ENCODE measurements at places on chromosomes 12 and 14.

GRCh38 chr14:46651526-46652144 lies at the start of gene RPL10L:
Gene RPL10L, minus strand, starts transcription at chr14:46651781. Its CDS starts 45 bp downstream, at chr14:46651736.
- DNase-seq, result no peak

DNA sequence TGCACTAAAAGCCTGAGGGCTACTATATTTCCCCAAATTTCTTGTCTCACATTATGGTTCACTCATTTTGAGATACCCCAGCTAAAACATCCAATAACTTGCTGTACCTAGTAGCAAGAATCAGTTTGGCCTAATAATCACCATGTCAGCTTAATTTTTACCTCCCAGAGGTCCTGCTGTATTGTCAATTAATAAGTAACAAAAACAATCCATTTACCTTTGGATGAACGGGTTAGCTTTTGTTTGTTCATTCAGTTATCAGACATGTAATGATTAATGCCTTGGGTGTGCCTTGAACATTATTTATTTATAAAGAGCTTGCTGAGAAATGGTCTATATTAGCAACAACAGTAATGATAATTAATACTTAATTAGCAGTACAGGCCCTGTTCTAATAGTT lies 57.0 kb downstream of the MON2 start:
- DNase-seq, result no peak

- peak; percentile 58 for DNase-seq
These were observed 35.2 kb downstream of the ZFP36L1 start for GRCh38 chr14:68757618-68758081.

- peak; percentile 18 for DNase-seq
These were observed 3.3 kb downstream of the ALDH6A1 start for GRCh38 chr14:74080820-74081460.

- DNase-seq, result peak; percentile 77
These were observed 4.4 kb downstream of the KRT86 start for GRCh38 chr12:52278575-52279421.

- DNase-seq, result peak; percentile 72
These were observed 52.9 kb downstream of the PEBP1 start for GRCh38 chr12:118188690-118189371.

DNA sequence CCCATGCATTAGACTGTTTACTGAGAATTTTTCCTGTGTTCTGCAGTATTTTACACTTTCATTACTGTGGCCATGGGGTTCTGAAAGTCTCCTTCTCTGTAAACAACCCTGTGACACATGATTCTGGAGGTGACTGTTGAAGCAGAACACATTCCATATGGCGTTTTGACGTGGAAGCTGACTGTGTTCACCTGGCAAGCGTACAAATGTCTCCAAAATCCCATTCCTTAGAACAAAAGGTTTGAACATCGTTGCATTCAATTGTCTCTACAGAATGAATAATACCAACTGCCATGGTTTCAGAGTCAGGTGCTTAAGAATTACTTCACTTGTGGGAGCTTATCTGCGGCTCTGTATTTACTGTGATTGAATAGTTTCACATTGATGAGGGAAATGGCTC lies 485.6 kb upstream of the TMEM132C start:
- DNase-seq, result no peak

DNA sequence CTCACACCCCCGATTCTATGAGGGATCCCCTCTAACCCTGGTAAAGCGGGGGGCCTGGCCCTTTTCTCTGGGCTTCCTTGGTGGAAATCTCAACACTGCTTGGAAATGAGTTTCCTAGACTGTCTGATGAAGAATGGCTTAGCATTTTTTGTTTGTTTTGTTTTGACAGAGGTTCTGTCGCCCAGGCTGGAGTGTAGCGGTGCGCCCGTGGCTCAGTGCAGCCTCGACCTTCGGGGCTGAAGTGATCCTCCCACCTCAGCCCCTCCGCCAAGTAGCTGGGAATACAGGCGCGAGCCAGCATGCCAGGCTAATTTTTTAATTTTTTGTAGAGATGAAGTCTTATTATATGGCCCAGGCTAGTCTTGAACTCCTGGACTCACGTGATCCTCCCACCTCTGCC lies 30.3 kb downstream of the TC2N start:
- no peak for DNase-seq

DNA sequence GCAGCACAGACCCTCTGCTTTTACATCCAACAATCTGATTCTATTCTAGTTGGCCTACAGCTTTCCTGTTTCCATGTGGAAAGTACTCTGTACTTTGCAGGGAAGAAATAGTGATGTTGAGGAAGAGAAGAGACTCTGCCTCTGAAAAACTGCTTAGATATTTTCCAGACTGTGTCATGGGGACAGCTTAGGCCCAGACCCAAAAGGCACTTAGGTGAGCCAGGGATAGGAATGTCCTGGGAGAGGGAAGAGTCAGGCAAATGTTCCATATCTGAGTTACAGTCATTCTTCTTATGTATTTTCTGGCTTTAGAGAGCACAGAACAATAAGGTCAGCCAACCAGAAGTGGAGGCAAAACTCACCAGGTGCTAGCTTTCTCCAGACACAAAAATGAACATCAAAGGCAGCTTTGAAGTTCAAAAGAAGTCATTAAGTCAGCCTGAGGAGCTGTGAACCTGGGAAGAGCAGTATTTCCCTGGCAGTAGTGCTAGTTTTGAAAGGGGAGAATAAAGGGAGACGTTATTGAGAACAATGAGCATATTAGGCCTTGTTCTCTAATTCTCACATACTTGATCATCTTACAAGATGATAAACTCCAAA lies 199.7 kb upstream of the LMNTD1 start:
- DNase-seq, result no peak

DNA sequence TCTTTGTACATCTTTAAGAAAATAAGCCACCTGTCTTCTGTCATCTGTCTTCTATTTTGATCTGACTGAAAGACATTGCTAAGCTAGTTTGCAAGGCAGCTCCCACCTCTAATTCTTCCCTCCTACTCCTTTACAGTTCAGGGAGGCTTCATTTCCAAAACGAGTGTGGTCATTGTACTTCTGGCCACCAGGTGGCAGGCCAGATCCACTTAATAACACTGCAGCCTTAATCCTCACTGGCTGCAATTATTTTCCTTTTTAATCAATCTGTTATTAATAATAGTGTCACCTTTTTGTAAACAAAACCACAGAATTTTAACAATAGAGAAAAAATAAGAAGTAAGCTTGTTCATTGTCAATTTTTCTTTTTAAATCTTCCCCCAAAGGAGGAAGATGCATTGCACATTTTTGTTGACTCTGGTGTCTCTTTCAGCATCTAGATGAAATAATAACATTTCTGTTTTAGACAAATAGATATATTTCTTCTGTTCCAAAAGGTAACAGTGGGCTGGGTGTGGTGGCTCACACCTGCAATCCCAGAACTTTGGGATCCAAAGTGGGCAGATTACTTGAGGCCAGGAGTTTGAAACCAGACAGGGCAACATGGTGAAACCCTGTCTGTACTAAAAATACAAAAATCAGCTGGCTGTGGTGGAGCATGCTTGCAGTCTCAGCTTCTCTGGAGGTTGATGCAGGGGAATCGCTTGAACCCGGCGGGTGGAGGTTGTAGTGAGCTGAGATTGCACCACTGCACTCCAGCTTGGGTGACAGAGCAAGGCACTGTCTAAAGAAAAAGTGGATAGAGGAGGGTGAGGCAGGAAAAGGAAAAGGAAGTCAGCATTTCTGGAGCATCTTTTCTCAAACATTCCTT lies 23.3 kb downstream of the GABARAPL1 start:
- DNase-seq, result peak; percentile 21

DNA sequence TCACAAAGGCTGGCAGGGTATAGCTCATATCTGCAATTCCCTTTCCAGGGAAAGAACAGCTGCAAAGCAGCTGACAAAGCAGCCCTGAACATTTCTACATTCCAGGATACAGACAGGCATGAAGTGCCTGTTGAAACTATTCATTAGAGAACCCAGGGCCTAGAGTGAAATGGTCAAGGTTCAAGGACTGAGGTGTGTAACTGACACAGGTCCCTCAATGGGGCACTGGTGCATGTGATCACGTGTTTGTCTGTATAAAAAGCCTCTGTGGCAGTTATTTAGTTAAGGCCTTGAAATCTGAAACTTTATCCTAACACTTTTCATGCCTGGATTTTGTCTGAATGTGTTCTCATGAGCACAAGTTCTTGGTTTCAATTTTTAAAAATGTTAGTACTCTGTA lies 47.1 kb downstream of the GIT2 start:
- peak; percentile 79 for DNase-seq

DNA sequence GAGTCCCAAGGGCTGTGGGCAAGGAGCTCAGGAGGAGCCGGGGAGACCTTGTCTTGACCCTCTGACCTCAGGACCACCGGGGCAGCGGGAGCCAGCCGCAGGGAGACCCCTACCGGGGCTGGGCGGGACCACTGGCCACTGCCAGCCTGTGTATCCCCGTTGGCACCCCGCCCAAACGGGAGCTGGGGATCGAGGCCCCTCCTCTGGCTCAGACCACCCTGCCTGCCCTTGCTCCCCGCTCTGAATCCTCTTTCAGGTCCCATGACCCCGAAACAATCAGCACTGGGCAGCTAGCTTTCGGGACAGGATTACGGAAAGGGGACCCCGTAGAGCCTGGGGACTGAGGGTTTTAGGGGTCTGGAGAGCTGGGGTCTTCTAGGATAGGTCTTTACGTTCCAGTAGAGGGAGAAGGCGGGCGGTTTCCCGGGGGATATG lies 1.3 kb downstream of the GLI1 start:
- DNase-seq, result no peak

- DNase-seq, result no peak
These were observed 28.8 kb downstream of the BCAT1 start for GRCh38 chr12:24920141-24920540.

GRCh38 chr14:81085596-81085995 lies 130.2 kb downstream of the TSHR start:
- DNase-seq, result no peak

- no peak for DNase-seq
These were observed 17.8 kb downstream of the PITPNM2 start for GRCh38 chr12:123132951-123133619.

DNA sequence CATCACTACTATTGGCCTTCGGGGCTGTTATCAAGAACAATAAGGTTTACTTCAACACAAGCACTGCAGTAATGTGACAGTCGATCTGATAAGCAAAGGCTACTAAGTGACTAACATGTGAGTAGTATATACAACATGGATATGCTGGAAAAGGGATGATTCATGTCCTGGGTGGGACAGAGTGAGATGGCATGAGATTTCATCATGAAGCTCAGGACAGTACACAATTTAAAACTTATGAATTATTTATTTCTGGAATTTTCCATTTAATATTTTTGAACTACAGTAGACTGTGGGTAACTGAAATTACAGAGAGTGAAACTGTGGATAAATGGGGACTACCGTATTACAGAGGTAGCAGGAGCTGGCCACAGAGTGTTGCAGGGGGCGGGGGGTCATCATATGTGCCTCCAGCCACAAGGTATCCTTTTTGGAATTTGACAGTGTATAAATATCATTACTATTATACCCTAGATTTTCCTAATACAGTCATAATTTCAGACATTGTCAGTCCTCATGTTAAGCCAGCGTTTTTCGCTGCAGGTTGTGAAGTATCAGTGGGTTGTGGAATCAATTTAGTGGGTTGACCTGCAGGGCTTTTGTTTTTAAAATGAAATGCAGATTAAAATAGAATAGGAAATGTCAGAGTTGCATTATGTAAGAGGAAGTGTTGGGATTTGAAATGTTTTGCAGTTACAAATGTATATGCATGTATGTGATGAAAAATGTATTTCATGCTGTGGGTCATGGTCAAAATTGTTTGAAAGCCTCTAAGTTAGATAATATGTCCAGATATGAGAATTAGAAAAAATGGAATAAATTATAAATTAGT lies 148.0 kb upstream of the NUDT4 start:
- DNase-seq, result no peak

DNA sequence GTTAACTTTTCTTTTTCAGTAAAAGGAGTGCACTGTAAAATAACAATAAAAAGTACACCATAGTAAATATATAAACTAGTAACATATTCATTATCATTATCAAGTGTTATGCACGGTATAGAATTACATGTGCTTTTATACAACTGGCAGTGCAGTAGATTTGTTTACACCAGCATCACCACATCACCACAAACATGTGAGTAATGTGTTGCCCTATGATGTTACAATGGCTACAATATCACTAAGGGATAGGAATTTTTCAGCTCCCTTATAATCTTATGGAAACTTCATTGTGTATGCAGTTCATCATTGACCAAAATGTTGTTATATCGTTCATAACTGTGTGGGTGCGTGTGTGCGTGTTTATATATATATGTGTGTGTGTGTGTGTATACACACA lies 23.5 kb upstream of the NEDD1 start:
- DNase-seq, result no peak

All from umbilical cord (tissue), 2 donors.